ENCODE measurements at places on chromosomes 3 and 15. TPM values are rescaled to one million over a fixed set of nuclear protein-coding genes. Genes with fewer than 3 reads are reported as not detected.

GRCh38 chr15:88982946-88983342 is 69.8 kb upstream of the MFGE8 start:
- H3K36me3 ChIP-seq: no peaks in the 10 kb centered on the region
- no peak for DNase-seq
- H3K27me3 ChIP-seq: no peaks in the 10 kb centered on the region
- H3K4me3 ChIP-seq: no peak overlapping the region
- peaks cover 19% of the 10 kb centered on the region for H3K4me1 ChIP-seq
- H3K27ac ChIP-seq: peak overlapping the region; percentile 4

Gene TM4SF18
- 5.6 TPM for total RNA-seq

- no peaks in the 10 kb centered on the region for H3K27me3 ChIP-seq
- peaks cover 32% of the 10 kb centered on the region for H3K4me1 ChIP-seq
- H3K27ac ChIP-seq: no peak overlapping the region
- H3K36me3 ChIP-seq: no peaks in the 10 kb centered on the region
These were observed 54.0 kb downstream of the LHFPL4 start for GRCh38 chr3:9499455-9500107.

DNA sequence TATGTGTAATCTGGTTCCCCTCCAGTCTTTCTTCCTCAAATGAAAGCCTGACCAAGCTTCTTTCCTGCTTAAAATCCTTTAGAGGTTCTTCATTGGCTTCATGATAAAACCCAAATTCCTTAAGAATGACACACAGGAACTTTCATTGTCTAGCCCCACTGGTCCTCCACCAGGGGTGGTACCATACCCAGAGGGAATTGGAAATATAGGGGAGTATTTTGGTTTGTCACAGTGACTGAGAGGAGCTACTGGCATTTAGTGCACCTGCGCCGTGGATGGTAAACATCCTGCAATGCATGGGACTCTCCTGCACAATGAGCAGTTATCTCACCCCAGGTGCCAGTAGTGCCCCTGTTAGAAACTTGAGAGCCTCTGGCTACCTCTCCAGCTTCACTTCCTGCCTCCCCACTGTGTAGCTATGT is 10.8 kb downstream of the ZWILCH start:
- H3K27ac ChIP-seq: no peak overlapping the region
- H3K4me3 ChIP-seq: no peak overlapping the region
- peaks cover 11% of the 10 kb centered on the region for H3K36me3 ChIP-seq
- peaks cover 9% of the 10 kb centered on the region for H3K4me1 ChIP-seq
- no peaks in the 10 kb centered on the region for H3K27me3 ChIP-seq
- DNase-seq: no peak

GRCh38 chr3:10466186-10466585 is 39.2 kb downstream of the ATP2B2 start:
- H3K4me3 ChIP-seq: no peak overlapping the region
- no peak for DNase-seq
- no peaks in the 10 kb centered on the region for H3K4me1 ChIP-seq

DNA sequence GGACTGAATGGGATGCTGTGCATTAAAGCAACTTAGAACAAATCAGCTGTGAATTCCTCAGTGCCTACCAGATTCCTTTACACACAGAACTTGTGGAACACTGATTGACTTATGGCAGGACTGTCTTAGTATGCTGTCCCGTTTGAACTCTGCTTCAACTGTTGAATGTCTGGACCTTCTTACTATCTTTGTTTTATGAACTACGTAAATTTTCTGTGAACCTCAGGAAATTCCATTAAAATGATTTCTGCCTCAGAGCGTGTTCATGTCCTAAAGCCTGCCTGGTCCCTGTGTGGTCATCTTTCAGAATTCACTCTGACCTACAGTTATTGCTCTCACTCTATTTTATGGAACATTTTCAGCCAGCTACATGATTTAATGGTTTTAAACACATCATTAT is 29.4 kb upstream of the FBN1 start:
- DNase-seq: peak; percentile 76
- H3K4me3 ChIP-seq: no peak overlapping the region
- H3K4me1 ChIP-seq: peaks cover 37% of the 10 kb centered on the region
- H3K27ac ChIP-seq: peak overlapping the region; percentile 64
- H3K27me3 ChIP-seq: no peaks in the 10 kb centered on the region

All from astrocyte (in vitro differentiated cells and primary cell).